ENCODE measurements at places on chromosomes 2 and 18. TPM values are rescaled to one million over a fixed set of nuclear protein-coding genes. Genes with fewer than 3 reads are reported as not detected.

Gene DLX2
- 22.6 TPM for total RNA-seq

Gene NCKAP5
- total RNA-seq: 27.9 TPM

Gene ACTG2
- not detected for total RNA-seq

Gene CFAP210
- total RNA-seq: 1.0 TPM

Gene ARHGAP28
- total RNA-seq: 20.2 TPM

Gene ASB18
- total RNA-seq: not detected

Gene LRP2
- total RNA-seq: 27.5 TPM

Gene IL36G
- not detected for total RNA-seq

Gene DUSP2
- 1.1 TPM for total RNA-seq

Gene STAT4
- total RNA-seq: 1.0 TPM

Gene TLX2
- not detected for total RNA-seq

Gene CFC1
- total RNA-seq: not detected

Gene OSBPL1A
- 47.6 TPM for total RNA-seq

Gene ALPP
- not detected for total RNA-seq

Gene NTSR2
- not detected for total RNA-seq

Gene PLEK
- not detected for total RNA-seq

Gene ALLC
- not detected for total RNA-seq

Gene COLEC12
- 2.0 TPM for total RNA-seq
